ENCODE measurements at places on chromosomes 16 and 17.

GRCh38 chr17:73211745-73212144 lies 18.9 kb downstream of the COG1 start:
- DNase-seq: no peak

GRCh38 chr17:39178536-39178935 lies 12.6 kb upstream of the ARL5C start:
- DNase-seq: no peak

GRCh38 chr17:51666971-51667705 lies 406.8 kb downstream of the UTP18 start:
- DNase-seq: no peak

DNA sequence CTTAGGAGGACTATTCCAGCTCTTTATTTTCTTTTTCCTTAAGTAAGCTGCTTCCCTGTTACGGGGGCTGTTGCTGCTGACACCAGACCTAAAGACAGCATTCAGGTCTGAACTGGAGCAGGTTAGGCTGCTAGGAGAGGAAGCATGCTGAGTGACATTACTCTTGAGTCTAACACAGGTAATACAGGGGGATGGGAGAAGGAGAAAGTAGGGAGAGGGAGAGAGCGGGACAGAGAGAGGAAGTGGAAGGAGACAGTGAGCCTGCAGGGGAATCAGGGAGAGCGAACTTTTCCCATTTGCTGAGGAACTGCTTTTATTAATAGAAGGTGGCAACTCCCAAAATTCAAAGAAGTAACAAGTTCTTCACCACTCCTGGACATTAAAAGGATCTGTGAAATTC lies 130.9 kb downstream of the PARN start:
- DNase-seq: no peak

DNA sequence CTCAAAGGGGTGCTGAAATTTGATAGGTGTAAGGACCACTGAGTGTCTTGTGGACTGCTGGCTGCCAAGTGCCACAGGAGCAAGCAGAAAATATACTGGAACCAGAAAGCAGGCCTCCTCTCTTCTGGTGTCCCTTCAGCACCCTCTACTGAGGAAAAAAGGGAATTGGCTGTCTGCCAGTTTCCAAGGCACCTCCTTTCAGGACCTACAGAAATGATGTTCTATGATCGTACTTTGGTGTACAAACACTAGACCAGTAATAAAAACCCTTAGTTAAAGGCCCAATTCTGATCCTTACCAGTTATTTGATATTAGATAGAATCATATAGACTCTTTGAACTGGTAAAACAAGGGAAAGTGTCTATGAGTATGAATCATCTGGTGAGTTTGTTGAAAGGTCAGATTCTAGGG lies 35.8 kb upstream of the BCAS3 start:
- DNase-seq: no peak

DNA sequence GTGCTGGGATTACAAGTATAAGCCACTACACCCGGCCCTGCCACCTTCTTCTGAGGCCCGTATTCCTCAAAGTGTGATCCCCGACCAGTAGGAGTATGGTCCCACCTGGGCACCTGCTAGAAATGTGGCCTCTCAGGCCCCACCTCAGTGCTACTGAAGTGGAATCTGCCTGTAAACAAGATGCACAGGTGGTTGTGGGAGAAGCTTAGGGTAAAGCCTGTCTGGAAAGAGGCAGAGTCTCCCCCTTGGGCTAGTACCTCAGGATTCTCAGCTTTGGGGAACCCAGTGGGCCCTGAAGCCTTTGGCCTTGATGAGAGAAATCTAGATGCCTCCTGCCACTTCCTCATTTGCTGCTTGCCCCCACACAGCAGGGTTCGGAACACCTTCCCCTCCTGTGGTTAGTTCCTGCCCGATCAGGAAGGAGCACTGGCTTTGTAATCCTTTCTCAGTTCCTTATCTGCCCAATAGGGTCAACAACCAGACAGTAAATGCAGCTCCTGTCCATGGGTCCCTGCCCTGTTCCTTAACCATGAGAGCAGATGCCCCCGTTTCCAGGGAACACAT lies 25.2 kb downstream of the TK2 start:
- no peak for DNase-seq

DNA sequence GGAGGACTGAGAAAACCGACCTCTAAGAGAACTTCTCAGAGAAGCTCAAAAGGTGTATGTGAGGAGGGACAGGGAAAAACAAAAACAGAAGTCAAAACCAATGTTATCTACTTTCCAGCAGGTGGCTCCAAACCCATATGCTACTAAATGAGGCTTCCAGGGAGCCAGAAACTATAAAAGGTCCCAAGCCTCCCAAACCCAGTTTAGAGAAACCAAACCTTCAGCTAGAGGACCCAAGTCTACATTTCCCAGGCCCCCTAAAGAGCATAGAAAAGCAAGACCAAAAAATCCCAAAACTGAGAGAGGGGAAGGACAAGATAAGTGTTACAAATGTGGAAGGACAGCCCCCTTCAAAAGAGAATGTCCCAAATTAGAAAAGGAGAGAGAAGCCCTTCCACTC lies 3.7 kb downstream of the HPR start:
- no peak for DNase-seq

GRCh38 chr16:81861503-81861902 lies 82.4 kb downstream of the PLCG2 start:
- DNase-seq: no peak

DNA sequence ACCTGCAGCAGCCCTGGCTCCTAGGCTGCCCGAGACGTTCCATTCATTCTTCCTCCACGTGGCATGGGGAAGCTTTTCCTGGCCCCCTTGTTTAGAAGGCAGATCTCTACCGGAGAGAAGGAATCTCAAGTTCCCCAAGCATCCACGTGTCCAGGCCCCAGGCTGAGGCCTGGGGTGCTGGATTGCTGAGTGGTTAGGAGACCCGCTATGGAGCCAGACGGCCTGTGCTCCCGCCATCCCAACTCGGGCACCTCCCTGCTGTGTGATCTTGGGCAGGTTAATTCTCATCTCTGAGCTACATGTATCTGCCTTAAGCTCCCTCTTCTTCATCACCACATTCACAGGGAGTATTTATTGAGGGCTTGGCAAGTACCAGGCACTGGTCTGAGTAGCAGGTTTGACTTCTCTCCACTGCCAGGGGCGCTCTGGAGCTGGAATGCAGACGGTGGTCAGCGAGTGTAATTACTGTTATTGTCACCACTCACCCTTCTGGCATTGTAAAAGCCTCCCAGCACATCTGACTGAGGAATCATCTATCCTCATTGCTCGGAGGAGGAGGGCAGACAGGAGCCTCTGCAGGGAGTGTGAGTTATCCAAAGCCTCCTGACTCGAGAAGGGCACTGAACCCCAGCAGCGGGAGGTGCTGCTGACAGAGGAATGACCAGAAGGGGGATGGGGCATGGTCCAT lies 1.1 kb upstream of the ADGRG1 start:
- DNase-seq: no peak

DNA sequence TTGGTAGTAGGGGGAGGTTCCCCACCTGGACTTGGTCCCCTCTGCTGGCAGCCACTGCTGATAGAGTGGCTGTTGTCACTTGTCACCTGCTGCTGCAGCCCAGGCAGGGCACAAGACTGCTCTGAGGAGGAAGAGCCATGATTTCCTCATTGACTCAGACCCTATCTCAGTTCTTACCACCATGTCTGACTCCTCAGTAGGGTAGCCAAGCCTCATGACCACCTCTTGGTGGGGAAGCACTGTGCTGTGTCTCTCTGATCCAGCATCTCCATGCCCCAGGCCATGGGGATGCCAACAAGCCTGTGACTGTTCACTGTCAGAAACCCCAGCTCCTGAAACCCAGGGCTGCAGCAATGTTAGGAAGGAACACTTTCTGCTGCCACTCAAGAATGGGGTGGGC lies 173.0 kb downstream of the WSCD1 start:
- DNase-seq: no peak

- DNase-seq: no peak
These were observed 7.4 kb downstream of the LASP1 start for GRCh38 chr17:38877130-38877851.

GRCh38 chr16:392450-393030 lies 4.5 kb upstream of the NME4 start:
- no peak for DNase-seq

DNA sequence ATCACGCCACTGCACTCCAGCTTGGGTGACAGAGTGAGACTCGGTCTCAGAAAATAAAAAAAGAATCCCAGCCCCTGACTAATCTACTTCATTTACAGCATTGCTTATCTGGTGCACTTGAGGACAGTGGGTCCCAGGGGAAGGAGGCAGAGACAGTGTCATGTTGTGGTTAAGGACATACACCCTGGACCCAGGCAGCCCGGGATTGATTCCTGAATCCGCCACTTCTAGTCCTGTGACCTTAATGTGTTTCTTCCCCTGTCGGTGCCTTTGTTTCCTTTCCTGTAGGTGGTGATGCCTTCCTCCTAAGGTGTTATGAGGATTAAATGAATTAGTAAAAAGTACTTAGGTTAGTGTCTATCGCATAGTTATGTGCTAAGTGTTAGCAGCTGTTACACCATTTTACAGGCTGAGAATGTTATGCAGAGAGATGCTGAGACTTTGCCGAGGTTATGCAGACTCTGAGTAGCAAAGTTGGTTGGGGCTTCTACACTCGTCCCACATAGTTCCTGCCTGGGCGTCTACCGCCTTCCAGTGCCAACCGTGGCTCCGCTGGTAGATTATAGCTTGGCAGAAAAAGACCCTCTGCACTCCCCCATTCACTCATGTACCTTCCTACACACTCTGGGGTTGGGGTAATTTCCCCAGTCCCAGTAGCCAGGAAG lies 74.8 kb downstream of the RAB11FIP4 start:
- DNase-seq: no peak

DNA sequence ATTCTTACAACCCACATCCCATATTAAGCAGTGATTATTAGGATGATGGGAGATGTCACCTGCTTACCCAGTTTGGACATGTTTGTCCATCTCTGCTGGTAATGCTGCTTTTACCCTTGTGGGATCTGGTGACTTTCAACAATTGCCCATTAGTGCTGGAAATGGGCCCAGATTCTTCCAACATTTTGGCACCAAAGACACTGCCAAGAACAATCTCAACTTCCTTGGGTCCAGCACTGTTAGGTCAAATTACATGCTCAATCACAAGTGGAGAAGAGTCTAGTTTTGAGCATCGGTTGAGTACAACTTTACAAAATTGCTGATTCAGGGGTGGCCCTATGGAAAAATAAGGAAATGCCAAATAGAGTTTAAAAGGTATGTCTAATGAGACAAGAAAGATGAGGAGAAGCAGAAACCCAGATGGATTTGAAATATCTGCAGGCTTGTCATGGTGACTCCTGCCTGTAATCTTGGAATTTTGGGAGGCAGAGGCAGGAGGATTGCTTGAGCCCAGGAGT lies 13.0 kb upstream of the ZFP3 start:
- no peak for DNase-seq
